Stimulated activated CD4-positive, alpha-beta T cell treated with anti-CD3 and anti-CD28 coated beads, Interleukin-4, amount 100 ng/mL, for 4 hours (primary cell): ENCODE measurements at places on chromosomes 16 and 17.
A peak's percentile ranks its signal among the peaks of the same experiment; 100 is the strongest.

DNA sequence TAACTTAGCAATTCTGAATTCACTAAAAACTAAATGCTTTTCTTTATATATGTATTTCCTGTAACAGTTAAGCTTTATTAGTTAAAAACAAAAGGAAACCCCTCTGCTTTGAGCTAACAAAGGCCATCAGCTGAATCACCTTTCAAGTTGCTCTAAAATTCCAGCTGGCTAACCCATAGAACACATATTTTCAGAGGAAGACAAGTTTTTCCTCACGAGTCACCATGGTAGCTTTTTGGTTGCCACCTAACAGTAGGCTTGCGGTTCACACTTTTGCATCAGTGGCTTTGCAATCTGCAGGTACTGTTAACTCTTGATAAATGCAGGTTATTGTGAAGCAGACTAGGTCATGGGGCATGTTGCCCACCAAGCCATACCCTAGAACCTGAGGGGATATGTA, 57.6 kb upstream of the IRX5 start:
- DNase-seq, result no peak

GRCh38 chr17:55451203-55451641, 29.6 kb upstream of the MMD start:
- no peak for DNase-seq

DNA sequence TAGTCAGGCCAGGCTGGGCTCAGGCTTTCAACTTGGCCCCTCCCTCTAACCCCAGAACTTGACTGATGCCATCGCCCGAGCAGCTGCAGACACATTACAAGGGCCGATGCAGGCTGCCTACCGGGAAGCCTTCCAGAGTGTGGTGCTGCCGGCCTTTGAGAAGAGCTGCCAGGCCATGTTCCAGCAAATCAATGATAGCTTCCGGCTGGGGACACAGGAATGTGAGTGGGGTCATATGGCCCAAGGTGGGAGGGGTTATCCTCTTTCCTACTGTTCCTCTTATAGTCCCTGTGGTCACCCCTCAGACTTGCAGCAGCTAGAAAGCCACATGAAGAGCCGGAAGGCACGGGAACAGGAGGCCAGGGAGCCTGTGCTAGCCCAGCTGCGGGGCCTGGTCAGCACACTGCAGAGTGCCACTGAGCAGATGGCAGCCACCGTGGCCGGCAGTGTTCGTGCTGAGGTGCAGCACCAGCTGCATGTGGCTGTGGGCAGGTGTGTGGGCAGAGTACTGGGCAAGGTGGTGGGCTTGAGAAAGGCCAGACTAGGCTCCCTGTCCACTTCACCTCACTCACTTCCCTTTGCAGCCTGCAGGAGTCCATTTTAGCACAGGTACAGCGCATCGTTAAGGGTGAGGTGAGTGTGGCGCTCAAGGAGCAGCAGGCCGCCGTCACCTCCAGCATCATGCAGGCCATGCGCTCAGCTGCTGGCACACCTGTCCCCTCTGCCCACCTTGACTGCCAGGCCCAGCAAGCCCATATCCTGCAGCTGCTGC, 2.1 kb upstream of the NRN1L start:
- no peak for DNase-seq

DNA sequence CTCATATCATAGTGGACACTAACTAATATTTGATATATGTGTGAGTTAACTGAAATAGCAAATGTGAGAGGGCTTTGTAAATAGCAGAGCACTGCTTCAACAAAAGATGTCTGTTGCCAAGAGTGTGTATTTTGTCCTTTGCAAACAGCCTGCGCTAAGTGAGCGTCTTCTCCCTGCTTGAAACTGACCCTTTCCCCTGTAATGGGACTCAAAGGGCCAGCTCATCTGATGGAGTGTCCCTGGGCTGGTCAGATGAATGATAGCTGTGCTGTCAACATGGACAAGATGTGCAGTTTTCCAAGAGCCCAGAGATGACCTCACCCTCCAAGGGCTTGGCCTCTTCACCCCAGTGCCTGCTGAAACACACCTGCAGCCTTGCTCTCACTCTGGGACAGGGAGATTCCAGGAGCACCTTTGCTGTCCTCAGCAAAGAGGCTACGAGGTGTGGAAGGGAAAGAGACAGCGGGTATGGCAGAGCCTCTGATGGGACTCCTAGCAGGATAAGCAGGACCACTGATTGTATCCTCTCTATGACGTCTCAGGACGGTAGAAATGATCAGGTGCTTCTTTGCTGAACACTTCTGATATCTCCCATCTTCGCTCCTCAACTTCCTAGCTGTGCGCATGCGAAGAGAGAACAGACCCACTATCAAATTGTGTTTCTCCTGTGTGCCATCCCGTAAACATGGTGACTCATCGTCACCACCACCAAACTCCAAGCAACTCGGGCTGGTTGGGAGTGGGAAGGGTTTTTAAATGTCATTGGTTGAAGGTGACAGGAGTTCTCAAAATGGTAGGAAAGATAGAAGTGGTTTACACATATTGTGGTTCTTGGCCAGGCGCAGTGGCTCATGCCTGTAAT, 35.8 kb upstream of the TBX2 start:
- DNase-seq, result no peak

DNA sequence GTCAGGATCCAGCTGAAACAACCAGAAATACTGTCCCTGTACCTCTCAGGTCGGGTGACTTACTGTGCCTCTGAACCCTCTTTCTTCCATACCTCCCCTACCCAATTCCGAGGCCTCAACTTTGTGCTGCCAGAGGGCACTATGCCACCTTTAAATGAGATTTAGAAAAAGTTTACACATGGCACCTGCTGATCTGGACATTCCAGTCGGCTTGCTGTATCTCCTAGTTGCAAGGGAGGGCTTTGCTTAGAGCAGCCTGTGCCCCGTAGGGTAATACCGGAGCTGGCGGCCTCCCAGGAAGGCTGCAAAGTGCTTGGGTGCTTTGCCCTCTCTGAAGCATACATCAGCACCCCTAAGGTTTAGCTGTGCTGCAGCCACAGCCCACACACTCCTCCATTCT, 306.0 kb upstream of the RBFOX1 start:
- no peak for DNase-seq

- no peak for DNase-seq
Measured at GRCh38 chr17:18040261-18040858, 1.2 kb downstream of the GID4 start.

- DNase-seq, result no peak
Measured at GRCh38 chr17:58264407-58265103, 16.2 kb downstream of the MPO start.

DNA sequence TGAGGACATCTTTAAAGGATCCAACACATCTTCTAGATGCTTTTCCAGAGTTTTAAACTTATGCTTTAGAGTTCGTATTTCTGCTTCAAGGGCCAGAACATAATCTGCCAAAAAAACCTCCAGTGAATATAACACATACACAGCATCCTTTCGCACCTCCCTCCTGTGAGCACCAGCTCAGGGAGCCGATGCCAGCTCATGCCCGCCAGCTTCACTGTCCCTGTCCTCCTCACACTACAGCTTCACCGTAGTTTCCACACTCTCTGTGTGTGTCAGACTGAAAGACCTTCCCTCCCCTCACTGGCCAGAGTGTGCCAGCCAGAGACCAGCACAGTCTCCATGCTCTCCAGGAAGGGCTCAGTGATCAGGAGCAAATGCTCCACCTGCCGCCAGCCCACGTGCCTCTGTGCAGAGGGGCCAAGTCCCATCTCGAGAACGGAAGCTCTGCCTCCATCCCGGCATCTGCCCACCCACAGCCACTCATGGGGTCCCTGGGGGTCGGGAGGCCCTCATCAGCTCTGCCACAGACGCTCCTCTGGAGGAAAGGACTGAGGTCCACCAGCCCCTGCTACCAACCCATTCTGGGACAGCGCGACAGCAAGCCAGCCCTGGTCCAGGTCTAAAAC, 40.8 kb downstream of the CCDC57 start:
- no peak for DNase-seq

GRCh38 chr17:77449908-77450741, 309.4 kb downstream of the SEC14L1 start:
- DNase-seq, result peak; percentile 78

DNA sequence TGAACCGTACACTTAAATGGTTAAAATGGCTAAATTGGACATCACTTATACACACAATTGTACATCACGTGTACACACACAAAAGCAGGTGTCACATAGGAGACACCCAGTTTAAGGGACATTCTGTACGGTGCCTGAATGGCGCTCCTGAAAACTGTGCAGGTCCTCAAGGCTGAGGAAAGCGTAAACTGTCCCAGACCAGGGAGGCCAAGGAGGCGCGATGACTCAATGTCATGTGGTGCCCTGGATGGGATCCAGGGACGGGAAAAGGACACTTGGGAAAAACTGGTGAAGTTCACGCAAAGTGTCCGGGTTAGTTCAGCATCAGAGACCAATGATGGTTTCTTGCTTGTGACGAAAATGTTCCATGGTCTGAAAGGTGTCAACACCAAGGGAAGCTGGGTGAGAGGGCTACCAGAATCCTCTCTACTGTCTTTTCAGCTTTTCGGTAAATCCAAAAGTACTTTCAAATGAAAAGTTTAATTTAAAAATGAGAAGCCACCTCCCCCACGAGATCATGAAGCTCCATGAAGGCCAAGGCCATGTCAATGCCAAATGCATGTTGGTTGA, 112.2 kb downstream of the CMIP start:
- no peak for DNase-seq

GRCh38 chr17:4433515-4434031, at the start of gene SPNS3:
Gene SPNS3, plus strand, starts transcription at chr17:4433940. Its CDS starts 28 bp downstream, at chr17:4433968.
- peak; percentile 11 for DNase-seq

GRCh38 chr17:79993390-79994227, 42.1 kb downstream of the TBC1D16 start:
- peak; percentile 57 for DNase-seq

DNA sequence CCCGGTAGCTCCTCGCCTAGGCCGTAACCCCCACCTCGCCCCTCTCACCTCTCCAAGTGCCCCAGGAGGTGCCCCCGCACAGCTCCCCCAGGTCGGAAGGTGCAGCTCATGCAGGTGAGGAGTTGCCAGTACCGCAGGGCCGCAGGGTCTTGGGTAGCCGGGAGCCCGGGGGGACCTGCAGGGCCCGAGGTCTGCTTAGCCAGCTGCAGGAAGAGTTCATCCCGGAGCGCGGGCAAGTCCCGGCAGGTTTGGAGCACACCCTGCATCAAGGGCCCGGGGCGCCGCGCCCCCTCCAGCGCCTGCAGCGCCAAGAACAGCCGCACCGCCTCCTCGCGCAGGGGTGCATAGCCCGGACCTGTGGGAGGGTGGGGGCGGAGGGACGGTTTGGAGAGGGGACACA, 4.8 kb downstream of the PLEKHH3 start:
- DNase-seq, result no peak

DNA sequence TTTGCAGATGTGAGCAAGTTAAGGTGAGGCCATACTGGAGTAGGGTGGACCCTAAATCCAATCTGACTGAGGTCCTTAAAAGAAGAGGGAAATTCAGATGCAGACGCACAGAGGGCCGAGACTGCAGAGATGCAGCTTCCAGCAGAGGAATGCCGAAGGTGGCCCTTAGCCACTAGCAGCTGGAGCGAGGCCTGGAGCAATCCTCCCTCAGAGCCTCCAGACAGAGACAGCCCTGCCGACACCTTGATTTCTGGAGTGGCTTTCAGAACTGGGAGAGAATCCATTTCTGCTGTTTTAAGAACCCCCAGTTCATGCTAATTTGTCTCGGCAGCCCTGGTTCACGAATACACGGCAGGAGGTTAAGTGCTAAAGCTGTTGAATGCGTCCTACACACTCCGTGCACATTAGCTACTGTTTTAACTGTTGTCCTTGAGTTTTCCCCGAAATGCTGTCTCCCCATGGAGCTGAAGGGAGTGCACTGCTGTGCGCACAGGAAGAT, 135.5 kb downstream of the IRF8 start:
- no peak for DNase-seq

- DNase-seq, result no peak
Measured at GRCh38 chr17:958712-959451, 20.7 kb downstream of the NXN start.

DNA sequence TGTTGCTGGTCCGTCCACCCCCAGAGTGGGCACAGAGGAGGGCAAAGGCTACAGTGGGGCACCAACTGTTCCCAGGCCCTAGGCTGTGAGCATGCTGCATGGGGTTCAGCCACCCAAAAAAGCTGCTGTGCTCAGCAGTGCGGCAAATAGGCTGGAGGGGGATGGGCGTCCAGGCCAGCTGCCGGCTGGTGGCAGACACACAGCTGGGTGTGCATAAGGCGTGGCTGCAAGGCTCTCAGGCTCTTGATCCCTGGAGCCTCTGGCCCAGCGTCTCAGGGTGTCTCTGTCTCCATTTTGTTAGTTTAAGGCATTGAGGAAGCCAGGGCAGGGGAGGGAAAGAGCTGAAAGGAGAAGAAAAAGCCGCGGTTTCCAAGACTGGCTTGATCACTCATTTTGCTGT, 8.8 kb downstream of the RPL19 start:
- DNase-seq, result no peak

DNA sequence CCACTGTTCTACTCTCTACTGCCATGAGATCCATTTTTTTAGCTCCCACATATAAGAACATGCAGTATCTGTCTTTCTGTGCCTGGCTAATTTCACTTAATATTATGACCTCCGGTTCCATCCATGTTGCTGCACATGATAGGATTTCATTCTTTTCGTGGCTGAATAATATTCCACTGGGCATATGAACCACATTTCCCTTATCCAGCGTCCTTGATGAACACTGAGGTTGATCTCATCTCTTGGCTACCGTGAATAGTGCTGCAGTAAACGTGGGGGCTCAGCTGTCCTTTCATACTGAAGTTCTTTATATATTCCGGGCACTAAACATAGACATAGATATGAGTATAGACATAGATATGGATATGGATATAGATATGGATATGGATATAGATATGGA, 109.3 kb upstream of the TNRC6C start:
- DNase-seq, result no peak

DNA sequence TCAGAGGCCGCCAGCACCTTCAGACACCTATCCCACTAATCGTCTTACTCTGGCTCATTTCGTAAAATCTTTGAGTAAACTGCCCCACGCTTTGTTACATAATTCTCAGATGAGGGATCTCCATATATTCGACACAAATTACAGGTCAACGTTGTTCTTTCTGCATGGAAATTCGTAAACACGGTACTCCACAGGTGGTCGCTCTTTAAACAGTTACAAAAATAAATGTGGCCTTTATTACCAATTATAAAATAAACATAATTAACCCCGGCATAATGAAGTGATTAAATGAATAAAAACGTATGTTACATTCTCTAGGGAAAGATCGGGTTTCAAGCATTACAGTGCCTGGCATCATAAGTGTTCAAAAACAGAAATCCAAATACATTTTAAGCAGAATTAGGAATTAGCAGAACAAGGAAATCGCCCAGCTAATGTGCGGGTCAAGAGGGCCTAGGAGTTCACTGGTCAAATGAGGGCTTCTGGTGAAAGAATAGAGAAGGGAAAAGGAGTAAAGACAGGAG, 943 bp upstream of the PIP4K2B start:
- DNase-seq, result no peak

- DNase-seq, result no peak
Measured at GRCh38 chr16:1674751-1675664, 3.1 kb upstream of the JPT2 start.
